ENCODE measurements at places on chromosomes 12 and 14. TPM values are rescaled to one million over a fixed set of nuclear protein-coding genes. Genes with fewer than 3 reads are reported as not detected.
A peak's percentile ranks its signal among the peaks of the same experiment; 100 is the strongest.

Gene PDE3A
- 29.1 TPM for polyA plus RNA-seq

GRCh38 chr12:131591136-131591535 lies 119.8 kb upstream of the SFSWAP start:
- no peak for DNase-seq

DNA sequence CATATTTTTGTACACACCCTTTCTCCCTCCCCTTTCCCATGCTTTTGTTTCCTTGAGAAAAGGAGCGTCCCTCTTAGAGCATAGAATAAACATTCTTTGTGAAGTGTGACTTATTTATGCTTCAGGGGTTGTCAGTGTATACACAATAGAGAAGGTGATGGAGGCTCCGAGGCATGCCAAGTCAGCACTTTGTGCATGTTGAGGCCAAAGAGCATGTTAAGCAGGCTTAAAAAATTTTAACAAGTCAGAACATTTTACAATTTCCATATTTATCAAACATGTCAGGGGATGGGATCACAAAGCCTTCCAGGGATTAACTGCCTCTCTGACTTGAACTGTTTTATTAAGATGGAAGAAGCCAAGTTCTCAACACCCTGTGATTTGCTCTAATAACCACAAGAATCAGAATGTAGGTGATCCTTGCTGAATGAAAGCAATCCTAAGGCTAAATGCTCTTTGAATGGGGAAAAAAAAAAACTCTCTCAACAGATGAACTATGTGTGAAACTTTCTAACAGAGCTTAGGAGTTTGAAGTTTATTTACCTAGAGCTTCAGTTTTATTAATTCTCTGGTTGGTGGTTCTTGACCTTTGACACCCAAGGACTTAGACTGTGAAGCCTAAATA lies 223.1 kb downstream of the RAD51B start:
- no peak for DNase-seq

- no peak for DNase-seq
These were observed 1.2 kb downstream of the PTGER2 start for GRCh38 chr14:52315355-52315718.

Gene ASIC1
- polyA plus RNA-seq = 6.0 TPM

GRCh38 chr12:117068492-117068891 lies 30.7 kb downstream of the TESC start:
- DNase-seq = no peak

GRCh38 chr12:112971248-112971647 lies 7.1 kb upstream of the OAS2 start:
- DNase-seq = no peak

GRCh38 chr14:71651228-71651627 lies 281.0 kb upstream of the RGS6 start:
- peak; percentile 37 for DNase-seq

Gene SLC10A1
- polyA plus RNA-seq = 0.21 TPM

DNA sequence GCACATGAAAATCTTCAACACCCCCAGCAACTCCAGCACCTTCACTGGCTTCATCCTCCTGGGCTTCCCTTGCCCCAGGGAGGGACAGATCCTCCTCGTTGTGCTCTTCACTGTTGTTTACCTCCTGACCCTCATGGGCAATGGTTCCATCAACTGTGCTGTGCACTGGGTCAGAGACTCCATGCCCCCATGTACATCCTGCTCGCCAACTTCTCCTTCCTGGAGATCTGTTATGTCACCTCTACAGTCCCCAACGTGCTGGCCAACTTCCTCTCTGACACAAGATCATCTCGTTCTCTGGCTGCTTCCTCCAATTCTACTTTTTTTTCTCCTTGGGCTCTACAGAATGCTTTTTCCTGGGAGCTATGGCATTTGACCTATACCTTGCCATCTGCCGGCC lies 11.5 kb upstream of the OR11G2 start:
- no peak for DNase-seq

GRCh38 chr12:28574746-28575592 lies 384.7 kb downstream of the CCDC91 start:
- DNase-seq = no peak

DNA sequence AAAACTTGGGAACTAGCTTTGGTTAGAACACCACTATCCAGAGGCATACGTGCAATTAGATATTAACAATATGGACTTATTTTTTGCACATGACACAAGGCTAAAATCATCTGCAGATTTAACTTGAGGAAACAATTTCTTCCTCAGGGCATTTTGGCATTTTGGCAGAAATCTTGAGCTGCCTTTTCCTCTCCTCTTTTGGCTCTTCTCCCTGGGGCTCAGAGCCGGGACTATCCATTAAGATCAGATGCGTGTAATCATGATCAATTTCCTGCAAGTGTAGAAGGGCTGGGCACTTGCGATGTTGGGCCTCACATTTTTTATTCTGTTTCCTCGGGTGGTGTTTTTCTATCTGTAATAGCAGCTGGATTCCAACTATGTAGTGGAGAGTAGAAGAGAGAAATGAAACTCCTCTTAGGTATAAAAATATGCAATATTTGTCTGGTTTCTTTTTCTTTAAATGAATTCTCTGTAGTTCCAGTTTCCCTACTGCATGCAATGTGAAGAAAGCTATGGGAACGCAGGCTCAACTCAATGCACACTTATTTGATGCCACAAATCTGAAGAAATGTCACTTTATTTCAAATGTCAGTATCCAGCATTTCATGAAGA lies 1010.8 kb downstream of the FLRT2 start:
- no peak for DNase-seq

Gene KDM2B
- polyA plus RNA-seq = 64.1 TPM

Gene CLEC4C
- polyA plus RNA-seq = 0.21 TPM

DNA sequence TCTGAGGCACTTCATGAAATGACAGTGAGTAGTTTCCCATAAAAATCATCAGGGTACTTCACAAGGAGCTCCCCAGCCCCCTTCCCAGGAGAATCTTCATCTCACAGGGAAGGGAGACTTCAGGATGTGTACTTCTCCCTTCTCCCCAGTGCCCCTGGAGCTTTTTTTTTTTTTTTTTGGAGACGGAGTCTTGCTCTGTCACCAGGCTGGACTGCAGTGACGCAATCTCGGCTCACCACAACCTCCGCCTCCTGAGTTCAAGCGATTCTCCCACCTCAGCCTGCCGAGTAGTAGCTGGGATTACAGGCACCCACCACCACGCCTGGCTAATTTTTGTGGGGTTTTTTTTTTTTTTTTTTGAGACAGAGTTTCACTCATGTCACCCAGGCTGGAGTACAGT lies 10.4 kb downstream of the ITPK1 start:
- no peak for DNase-seq

GRCh38 chr12:2902272-2902880 lies 11.7 kb downstream of the TULP3 start:
- DNase-seq = no peak

Gene CARMIL3
- polyA plus RNA-seq = 1.3 TPM

- no peak for DNase-seq
These were observed 208.2 kb upstream of the RTL1 start for GRCh38 chr14:101111620-101112290.

DNA sequence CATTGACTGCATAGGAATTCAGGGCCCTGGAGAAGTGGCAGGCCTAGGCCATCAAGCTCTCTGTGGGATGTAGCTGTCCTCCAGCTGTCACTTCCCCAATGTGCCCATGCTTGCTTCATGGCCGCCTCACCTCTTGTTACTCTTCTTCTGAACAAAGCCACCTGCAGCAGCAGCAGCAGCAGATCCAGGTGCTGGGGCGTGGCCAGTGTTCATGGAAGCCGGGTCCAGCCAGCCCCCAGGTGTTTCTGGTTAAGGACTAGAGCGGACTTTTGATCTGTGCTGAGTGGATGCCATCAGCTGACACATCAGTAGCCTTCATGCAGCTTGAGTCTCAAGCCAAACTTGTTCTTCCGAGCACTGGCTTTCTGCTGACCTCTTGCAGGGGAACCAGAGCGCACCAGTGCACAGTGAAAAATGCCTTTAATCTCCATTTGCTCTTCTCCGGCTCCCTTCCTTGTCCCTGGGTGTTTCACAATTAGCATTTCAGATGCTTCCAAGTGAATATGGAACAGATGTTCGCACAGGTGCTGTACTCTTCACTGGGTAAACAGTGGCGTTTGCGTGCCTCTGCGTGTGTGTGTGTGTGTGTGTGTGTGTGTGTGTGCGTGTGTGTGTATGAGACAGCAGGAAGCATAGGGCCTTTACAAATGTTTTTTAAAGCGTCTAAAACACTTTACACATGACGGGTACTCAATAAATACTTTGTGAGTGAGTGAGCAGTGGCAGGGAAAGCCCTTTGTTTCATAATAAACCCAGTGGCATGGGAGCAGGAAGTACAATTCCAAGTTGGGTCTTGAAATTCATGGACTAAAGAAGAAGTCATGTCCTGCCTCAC lies 20.1 kb downstream of the TPCN1 start:
- DNase-seq = no peak

DNA sequence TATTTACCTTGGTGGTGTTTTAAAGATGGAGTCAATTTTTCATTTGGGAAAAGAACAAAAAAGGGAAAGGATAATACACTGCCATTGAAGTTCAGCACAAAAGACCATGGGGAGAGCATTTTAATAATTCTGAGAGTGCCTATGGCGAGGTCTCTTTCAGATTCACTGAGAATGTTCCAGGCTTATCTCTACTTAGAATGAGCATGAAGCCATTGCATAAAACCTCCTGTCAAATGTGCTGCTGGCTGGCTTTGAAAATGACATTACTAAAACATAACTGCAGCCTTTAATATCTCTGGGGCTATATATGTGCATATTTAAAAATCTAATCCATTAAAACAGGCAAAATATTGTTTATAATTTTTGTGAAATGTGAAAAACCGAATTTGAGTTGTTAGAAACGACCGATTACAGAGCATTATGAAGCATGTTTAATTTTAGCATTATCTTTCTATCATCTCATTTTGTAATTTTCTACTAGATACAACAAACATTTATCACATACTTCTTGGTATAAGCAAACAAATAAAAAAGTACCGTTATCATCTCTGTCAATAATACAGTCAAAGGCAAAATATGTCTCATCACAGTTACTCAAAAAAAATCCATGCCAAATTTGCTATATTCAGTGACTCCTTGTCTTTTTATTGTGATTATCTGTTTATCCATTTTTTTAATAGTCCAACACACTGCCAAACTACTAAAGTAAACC lies 45.7 kb upstream of the YARS2 start:
- DNase-seq = no peak

Gene RIC8B
- 21.2 TPM for polyA plus RNA-seq

DNA sequence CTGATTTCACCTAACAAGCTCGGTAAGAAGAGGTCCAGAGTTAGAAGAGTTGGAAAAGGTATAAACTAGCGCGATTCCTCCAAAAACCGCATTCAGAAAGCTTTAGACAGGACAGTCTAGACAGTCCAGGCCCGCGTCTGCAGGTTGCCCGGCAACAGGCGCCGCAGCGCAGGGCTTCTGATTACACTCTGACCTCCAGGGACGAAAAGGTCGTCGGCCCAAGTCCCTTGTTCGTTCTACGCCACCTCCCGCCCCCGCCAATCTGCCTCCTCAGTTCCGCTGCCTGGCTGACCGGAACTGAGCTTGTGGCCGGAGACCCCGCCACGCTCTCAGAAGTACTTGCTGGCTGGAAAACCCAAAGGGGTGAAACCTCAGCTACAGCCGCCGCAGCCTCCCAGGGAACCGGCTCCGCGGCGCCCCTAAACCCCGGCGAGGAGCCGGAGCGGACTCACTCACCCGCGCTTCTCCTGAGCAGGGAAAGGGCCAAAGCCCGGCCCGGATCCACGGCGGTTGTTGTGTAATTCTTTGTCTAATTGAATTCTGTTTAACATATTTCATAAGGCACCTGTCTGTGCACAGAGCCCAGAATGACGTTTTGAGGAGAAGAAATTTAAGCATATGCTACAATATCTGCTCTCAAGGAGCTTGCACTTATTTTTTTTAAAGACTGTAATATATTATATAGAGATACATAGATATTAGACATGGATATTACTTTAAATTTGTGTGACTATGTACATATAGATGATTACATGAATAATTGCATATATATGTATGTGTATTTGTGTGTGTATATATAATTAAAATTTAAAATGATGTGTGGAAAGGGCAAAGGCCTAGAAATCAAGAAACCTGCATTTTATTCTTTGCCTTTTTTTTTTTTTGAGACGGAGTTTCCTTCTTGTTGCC lies at the start of gene CAPS2:
TSS of gene CAPS2 (minus strand) at position 407 of the 909 bp plus-strand sequence. CDS start 3,826 bp downstream, outside the sequence.
- peak; percentile 61 for DNase-seq

DNA sequence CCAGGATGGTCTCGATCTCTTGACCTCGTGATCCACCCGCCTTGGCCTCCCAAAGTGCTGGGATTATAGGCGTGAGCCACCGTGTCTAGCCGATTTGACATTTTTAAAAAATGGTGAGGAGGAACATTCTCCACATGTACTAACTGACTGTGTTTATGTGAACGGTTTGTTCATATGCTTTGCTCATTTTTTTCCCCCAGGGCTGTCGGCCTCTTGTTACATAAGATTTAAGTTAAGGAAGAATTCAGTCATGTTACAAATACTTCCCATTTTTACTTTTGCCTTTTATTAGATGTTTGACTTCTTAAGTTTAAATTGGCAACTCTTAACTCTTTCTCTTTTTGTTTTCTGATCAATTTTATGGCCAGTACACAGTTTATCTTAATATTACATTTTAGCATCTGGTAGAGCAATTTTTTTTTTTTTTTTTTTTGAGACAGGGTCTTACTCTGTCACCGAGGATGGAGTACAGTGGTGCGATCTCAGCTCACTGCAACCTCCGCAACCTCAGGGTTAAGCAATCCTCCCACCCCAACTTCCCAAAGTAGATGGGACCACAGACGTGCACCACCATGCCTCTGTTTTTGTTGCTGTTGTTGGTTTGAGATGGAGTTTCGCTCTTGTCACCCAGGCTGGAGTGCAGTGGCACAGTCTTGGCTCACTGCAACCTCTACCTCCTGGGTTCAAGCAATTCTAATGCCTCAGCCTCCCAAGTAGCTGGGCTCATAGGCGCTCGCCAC lies 9.6 kb downstream of the GNS start:
- DNase-seq = no peak

- no peak for DNase-seq
These were observed 1.6 kb downstream of the MSI1 start for GRCh38 chr12:120367233-120367923.

DNA sequence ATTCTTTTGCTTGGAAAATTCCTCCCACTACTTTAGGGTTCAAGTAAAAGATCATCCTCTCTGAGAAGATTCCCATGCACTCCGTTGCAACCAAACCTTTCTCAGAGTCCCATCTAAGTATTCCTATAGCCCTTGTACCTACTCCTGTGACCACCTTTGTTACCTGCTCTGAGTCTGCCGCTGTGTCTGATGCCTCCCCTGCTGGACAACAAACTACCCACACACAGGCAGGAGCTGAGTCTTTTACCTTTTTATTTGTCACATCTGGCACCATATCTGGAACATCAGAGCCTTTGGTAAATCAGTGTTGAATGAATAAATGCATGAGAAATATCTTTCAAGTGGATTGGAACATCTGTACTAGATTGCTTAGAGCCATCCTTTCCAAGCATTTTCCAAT lies 82.1 kb upstream of the FLRT2 start:
- no peak for DNase-seq

- no peak for DNase-seq
These were observed 155.5 kb downstream of the SYT1 start for GRCh38 chr12:79020106-79020505.

- no peak for DNase-seq
These were observed 354.9 kb downstream of the DIO2 start for GRCh38 chr14:79856381-79856780.

Data from left renal cortex interstitium (tissue), 4 donors.